ENCODE measurements at places on chromosomes 4 and X.

GRCh38 chr4:37453281-37453998, 208.9 kb downstream of the NWD2 start:
- peak; percentile 8 for DNase-seq

DNA sequence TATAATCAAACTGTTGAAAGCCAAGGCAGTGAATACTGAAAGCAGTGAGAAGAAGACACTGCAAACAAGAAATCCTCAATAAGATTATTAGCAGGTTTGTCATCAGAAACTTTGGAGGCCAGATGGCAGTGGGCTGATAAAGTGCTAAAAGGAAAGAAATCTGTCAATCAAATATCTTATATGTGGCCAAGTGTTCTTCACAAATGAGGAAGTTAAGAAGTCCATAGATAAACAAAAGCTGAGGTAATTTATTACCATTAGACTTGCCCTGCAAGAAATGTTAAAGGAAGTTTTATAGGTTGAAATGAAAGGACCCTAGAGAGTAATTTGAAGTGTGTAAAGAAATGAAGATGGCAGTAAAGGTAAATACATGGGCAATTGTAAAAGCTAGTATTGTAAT, 586.6 kb downstream of the RAPGEF2 start:
- DNase-seq: no peak

- no peak for DNase-seq
These were observed 2.0 kb downstream of the TMEM165 start for GRCh38 chr4:55397520-55398321.

DNA sequence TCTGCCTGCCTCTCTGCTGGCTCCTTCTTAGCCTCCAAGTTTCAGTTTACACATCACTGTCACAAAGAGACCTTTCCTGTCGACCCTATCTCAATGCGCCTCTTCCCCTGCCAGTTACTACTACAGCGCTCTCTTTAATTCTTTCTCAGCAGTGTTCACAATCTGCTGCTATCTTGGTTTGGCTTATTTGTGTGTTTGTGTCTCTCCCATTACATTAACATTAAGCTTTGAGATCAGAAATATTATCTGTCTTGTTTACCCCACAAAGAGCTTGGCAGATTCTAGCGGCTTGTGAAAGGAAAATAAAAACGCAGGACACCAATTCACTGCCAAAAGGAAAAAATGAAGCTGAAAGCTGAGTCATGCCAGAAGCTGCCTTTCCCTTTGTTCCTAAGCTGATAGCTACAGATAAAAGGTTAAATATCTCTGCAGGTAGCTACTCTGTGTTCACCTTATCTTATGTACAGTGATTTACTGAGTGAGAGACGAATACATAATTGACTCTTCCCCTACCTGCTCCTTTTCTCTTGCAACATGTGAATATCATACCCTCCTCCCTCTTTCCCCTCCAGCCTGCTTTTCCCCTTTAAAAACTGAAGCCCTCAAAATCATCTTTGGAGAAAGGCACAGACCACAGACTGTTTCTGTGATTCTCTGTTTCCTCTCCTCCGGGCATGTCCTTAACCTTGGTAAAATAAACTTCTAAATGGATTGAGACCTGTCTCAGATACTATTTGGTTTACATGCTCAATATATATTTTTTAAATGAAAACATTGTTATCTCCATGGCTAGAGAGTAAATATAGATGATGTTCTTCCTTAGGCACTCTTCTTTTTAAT, 19.3 kb upstream of the SLC9A7 start:
- DNase-seq: no peak

GRCh38 chrX:153407736-153408135, 3.5 kb upstream of the ZFP92 start:
- DNase-seq: no peak
